ENCODE measurements at places on chromosomes 4 and X.

GRCh38 chr4:98509721-98510120 is 148.7 kb downstream of the TSPAN5 start:
- no peak for DNase-seq

- DNase-seq, result no peak
Observed at GRCh38 chr4:1566838-1567518, 117.1 kb downstream of the FAM53A start.

- no peak for DNase-seq
Observed at GRCh38 chr4:84496706-84497503, 2.2 kb downstream of the NKX6-1 start.

GRCh38 chr4:79455216-79455615 is 47.2 kb upstream of the GK2 start:
- DNase-seq, result no peak

DNA sequence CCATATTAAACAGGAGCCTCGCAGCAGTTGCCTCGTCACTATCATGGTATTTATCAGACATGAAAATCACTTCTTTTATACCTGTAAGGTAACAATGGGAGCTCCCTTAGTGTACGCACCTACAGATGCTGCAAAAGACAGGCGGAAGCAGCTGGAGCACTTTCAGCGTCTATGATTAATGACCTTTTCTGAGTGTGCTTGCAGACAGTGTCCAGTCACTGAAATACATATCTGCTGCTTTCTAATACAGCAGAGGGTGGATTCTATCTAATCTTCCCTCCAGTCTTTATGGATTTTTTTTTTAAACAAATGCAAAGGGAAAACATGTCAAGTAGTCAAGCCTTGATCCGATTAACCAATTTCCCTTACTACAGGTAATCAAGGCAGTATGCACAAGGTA is 24.1 kb downstream of the DCTD start:
- no peak for DNase-seq

GRCh38 chr4:2792711-2793585 is at the start of gene SH3BP2:
TSS of gene SH3BP2 (plus strand) at chr4:2793085. CDS start at chr4:2820618, 27,533 bp downstream.
- DNase-seq, result peak; percentile 55

- no peak for DNase-seq
Observed at GRCh38 chr4:143514901-143515300, 1.4 kb downstream of the SMARCA5 start.

- DNase-seq, result no peak
Observed at GRCh38 chr4:70715097-70715496, 6.7 kb upstream of the RUFY3 start.

- DNase-seq, result no peak
Observed at GRCh38 chr4:3413217-3413671, 28.5 kb upstream of the HGFAC start.

DNA sequence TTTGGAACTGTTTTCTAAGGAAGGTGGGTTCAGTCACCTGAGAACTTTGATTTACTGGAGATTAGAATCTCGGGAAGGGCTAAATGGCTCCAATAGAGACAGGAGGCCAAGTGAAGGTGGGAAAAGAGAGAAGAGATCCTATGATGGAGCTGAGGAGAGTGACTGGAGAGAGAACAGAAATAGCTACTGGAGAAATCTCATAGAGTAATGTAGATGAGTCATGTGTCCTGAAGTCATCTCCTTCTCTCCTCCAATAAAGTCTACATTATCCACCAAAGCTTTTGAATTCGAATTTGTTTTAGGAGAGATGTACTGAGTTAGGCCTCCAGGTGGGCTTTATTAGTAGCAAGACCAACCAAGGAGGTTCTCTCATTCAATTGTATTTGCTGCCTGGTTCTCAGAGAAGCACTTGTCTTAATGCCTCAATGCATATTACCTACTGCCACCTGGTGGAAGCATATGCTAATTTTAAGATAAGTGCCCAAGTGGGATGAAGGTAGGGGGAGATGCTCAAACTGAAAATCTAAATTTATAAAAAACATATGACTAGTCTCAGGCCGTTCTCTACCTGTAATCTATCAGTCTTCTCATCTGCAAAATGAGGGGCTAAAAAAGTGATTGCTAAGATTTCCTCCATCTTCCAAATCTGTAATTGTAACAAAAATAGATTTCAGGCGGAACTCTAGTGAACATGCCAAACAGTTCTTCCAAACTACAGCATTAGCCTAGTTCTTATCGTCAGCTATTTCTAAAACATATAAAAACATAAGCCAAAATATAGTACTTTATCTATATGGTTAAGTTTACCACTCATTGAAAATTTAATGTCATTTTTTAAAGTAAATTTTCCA is 24.4 kb downstream of the TXK start:
- no peak for DNase-seq

GRCh38 chrX:41406201-41406600 is 40.9 kb upstream of the NYX start:
- DNase-seq, result no peak

DNA sequence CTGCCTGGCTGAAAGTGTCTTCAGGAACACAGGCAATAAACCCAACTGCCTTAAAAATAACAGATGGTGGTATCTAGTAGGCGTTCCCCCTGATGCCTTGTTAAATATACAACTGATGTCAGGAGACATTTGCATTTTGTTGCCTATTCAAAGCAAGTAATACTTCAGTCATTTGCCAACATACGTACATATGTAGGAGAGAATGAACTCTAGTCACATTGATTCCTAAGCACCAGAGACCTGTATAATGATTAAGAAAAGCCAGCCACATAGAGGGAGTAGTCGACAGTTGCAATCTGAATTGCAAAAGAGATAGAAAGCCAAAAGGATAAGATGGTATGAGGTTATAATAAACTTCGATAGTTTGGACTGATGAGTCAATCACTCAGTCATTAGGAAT is 191.0 kb upstream of the EMCN start:
- no peak for DNase-seq

- DNase-seq, result no peak
Observed at GRCh38 chr4:53935780-53936179, 128.6 kb downstream of the CHIC2 start.

DNA sequence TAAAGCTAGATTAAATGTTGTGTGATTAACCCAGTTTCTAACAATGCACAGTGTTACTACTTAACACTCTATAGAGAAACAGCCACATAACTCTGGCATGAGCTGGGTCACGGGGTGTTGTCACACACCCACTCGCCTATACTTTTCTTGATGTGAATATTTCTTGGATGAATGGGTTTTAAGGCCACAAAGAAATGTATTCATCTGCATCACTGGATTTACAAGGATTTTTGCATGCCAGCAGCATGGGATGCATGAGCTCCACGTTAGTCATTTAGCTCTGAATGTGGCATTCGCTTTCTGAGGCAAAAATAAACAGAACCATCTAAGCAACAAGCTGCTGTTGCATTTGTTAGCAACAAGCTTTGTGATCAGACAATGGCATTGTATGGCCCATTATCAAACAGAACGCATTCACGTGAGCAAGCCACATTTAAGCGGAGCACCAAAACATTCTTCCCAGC is 89.7 kb downstream of the LRP2BP start:
- no peak for DNase-seq

DNA sequence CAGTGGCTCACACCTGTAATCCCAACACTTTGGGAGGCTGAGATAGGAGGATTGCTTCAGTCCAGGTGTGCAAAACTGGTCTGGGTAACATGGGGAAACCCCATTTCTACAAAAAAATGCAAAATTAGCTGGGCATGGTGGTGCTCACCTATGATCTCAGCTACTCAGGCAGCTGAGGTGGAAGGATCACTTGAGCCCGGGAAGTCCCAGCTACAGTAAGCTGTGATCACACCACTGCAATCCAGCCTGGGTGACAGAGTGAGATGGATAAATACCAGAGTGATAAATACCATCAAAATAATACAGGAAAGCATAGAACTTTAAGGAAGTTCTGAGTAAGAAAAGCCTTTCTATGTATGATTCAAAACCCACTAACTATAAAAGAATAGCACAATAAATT is 52.8 kb downstream of the LRBA start:
- no peak for DNase-seq

- no peak for DNase-seq
Observed at GRCh38 chrX:133689997-133690599, 274.8 kb upstream of the GPC4 start.

DNA sequence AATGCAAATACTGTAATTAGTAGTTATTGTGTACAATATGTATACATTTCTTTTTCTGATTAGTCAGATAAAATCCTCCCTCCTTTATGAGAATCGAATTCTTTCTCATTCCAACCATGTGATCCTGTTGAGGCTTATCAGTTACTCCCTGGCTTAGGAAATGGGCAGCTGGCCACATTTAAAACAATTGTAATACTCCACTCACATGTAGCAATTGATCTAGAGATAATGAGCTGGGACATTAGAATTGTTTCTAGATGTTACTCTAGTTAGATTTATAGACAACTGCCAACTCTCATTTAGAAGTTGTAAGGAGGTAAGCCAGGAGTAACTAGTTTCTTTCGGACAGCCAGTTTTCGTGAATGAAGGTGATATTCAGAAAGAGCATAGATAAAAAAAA is 859.3 kb upstream of the AADAT start:
- no peak for DNase-seq
